ENCODE measurements at places on chromosomes 2 and 18. TPM values are rescaled to one million over a fixed set of nuclear protein-coding genes. Genes with fewer than 3 reads are reported as not detected.

C2orf92 gene
- 1.3 TPM for polyA plus RNA-seq

DNA sequence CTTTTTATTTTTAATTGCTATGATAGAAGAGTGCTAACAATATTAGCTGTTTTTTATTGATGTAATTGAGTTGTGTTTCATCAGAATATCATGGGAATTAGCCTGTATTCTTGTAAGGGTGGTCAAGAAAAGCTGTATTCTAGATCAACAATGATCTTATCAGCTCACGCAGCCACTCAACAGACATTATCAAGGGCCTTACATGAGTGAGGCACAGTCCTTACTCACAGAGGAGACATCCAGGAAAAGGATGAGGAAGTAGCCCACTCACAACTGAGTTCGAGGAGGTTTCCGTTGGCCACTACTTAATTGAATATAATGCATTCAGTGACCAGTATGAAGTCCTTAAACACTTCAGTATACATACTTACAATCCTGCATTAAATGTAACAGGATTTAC, 152.5 kb downstream of the AFF3 start:
- DNase-seq = no peak

DNA sequence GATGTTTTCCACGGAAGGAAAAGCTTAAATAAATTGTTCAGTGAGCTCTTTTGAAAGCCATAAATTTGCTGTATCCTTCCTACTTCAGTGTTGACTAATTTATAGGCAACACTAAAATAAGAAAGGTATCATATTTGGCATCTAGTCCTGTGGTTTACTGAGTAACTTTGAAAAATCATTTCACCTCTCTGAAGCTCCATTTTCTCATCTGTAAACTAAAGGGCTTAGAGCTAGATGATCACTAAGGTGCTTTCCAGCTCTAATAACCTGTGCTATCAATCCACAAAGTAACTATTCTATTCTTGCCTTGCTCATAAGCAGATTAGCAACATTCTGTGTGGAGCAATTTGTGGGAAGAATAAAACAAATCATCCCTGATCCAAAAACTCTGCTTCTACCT, 3.6 kb upstream of the MYOM1 start:
- DNase-seq = no peak

- peak; percentile 37 for DNase-seq
Observed at GRCh38 chr2:60555066-60555782, 1.8 kb upstream of the BCL11A start.

DNA sequence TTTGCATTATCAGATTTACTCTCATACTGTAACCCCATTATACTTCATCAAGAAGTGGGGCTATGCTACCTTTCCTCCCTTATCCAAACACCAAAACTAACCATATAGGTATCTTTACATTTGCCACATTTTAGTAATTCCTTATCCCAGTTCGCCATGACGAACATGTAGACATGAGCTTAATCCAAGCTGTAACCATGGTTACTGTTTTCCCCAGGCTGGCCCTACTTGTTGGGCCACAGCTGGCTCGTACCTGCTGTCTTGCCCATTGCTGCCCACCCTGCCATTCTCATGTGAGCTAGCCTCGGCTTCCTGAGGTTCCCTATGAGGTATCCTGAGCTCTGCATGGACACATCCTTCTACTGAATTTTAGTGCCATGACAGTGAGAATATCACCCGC, 117.7 kb downstream of the PARD3B start:
- DNase-seq = no peak

DNA sequence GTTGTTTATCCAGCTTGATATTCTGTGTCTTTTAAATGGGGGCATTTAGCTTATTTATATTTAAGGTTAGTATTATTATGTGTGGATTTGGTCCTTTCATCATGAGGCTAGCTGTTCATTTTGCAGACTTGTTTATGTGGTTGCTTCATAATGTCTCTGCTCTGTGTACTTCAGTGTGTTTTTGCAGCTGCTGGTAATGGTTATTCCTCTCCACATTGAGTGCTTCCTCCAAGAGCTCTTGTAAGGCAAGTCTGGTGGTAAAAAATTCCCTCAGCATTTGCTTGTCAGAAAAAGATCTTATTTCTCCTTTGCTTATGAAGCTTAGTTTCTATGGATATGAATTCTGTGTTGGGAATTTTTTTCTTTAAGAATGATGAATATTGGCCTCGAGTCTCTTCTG, 47.8 kb upstream of the NT5C1B start:
- no peak for DNase-seq

- no peak for DNase-seq
Observed at GRCh38 chr2:205892665-205893259, 193.2 kb downstream of the INO80D start.

HMSD gene
- polyA plus RNA-seq = 0.63 TPM

- DNase-seq = no peak
Observed at GRCh38 chr2:148303161-148303560, 282.3 kb downstream of the MBD5 start.

DNA sequence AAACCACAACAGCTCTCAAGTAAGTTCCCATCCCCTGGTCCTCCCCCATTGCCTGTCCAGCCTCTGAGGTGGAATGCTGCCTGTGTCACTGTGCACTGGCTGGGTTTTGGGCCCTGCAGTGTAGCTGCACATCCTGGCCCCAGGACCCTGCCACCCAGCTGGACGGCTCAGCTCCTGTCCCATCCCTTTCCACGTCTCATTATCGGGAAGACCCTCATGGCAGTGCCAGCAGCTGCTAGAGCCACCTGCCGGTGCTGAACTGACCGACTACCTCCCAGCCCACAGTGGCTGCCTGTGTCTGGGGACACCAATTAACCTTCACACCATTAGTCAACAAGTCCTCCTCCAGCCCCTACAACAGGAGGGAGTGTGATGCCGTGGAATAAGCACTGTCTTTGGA, 31.9 kb downstream of the ADCY3 start:
- no peak for DNase-seq

LMAN1 gene
- 110 TPM for polyA plus RNA-seq

- no peak for DNase-seq
Observed at GRCh38 chr2:192741889-192742288, 547.2 kb upstream of the TMEFF2 start.

- DNase-seq = no peak
Observed at GRCh38 chr2:71802556-71802955, 345.1 kb downstream of the CYP26B1 start.

DNA sequence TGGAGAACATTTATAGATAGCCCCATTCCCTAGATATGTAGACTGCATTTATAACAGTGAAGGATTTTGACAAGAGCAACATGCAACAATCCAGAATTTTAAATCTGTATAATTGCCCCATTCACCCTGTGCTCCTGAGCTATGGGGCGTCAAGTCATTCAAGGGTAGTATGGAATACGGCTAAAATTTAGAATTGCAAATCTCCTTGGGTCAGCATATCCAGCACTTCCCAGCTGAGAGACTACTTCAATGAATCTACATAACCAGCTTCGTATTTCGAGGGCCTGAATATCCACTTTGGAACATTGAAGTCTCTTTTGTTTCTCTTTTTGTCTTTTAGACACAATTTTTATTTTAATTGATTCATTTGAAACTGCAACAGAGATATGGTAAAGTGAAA, 28.4 kb upstream of the ACVR1C start:
- no peak for DNase-seq

GRCh38 chr2:121144111-121144510, 140.9 kb downstream of the TFCP2L1 start:
- no peak for DNase-seq

CYS1 gene
- 0.12 TPM for polyA plus RNA-seq

MEP1B gene
- polyA plus RNA-seq = not detected

CPO gene
- polyA plus RNA-seq = 0.12 TPM
